Lung (tissue), 17 donors: ENCODE measurements at places on chromosomes 13 and 19. TPM values are rescaled to one million over a fixed set of nuclear protein-coding genes. Genes with fewer than 3 reads are reported as not detected.

DNA sequence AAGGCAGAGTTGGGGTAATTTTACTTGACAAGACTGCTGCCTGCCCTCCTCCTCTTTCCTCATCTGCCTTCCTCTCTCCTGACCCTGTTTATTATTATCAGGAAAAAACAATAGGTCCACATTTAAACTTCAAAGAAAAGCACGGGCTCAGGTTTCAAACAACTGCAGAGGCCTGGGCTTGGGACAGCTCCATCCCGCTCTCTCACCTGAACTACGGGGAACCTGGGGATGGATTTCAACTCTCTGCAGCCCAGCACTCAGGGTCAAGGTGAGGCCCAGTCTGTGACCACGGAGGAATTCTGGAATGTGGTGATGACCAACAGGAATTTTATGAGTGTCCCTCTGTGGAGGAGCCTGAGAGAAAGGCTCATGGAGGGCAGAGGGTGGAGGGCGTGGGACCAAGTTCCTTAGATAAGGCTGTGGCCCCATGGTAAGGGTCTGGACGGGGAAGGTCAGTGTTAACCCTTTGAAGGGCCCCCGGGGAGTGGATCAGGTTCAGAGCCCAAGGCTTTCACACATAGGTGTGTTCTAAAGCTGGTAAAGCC is 220.8 kb upstream of the MAB21L1 start:
- no peak overlapping the region for H3K4me3 ChIP-seq
- no peaks in the 10 kb centered on the region for H3K36me3 ChIP-seq
- no peaks in the 10 kb centered on the region for H3K4me1 ChIP-seq
- no peak overlapping the region for H3K27ac ChIP-seq

GRCh38 chr19:44236384-44236783 is 23.3 kb upstream of the ZNF233 start:
- peaks cover 35% of the 10 kb centered on the region for H3K36me3 ChIP-seq
- H3K27me3 ChIP-seq: no peaks in the 10 kb centered on the region
- H3K4me3 ChIP-seq: no peak overlapping the region
- DNase-seq: no peak
- H3K27ac ChIP-seq: no peak overlapping the region

- H3K4me1 ChIP-seq: peaks cover 13% of the 10 kb centered on the region
- H3K27me3 ChIP-seq: no peaks in the 10 kb centered on the region
- H3K27ac ChIP-seq: peak within 1 kb of the TSS; percentile 94
- DNase-seq: peak; percentile 97
Measured at GRCh38 chr19:55654868-55655647, at the start of gene U2AF2. TSS of gene U2AF2 (plus strand) at chr19:55655035. CDS start at chr19:55655105, 70 bp downstream.

- no peak overlapping the region for H3K4me3 ChIP-seq
- no peaks in the 10 kb centered on the region for H3K4me1 ChIP-seq
- H3K36me3 ChIP-seq: no peaks in the 10 kb centered on the region
- no peaks in the 10 kb centered on the region for H3K27me3 ChIP-seq
Measured at GRCh38 chr13:99133230-99133629, 67.4 kb upstream of the UBAC2 start.

DNA sequence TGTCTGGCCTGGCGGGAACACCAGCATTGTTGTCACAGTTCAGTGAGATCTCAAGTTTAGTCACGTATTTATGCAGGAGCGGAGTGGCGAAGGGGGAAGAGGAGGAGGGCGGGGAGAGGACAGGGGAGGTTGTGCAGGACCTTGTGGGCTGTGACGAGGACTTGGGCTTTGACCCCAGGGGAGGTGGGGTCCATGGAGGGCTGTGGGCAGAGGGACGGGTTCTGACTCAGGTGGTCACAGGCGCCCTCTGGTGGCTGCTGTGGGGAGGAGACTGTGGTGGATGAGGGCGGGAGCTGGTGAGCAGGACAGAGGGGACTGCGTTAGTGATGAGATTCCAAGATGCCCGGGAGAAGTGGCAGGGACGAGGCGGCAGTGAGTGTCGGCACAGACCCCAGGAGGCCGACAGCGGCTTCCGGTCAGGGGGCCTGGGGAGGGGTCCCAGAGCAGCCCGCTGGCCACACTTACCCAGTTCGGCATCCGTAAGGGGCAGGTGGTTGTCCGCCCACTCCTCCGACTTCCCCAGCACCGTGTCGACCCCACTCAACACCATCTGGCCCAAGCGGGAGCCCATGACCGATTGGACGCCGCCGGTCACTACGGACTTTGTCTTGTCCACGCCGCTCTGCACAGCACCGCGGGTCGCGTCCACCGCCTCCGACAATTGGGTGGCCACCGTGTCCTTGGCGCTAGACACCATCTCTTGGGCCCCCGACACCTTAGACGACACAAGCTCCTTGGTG is 15.7 kb downstream of the PLIN3 start:
- H3K4me1 ChIP-seq: no peaks in the 10 kb centered on the region
- DNase-seq: peak; percentile 53
- H3K4me3 ChIP-seq: no peak overlapping the region
- H3K27me3 ChIP-seq: no peaks in the 10 kb centered on the region
- no peak overlapping the region for H3K27ac ChIP-seq
- peaks cover 4% of the 10 kb centered on the region for H3K36me3 ChIP-seq

GRCh38 chr19:39481229-39481545 is 549 bp downstream of the TIMM50 start:
- H3K4me1 ChIP-seq: peaks cover 3% of the 10 kb centered on the region
- no peak for DNase-seq
- no peak overlapping the region for H3K27ac ChIP-seq
- H3K27me3 ChIP-seq: no peaks in the 10 kb centered on the region

GRCh38 chr13:71477735-71478134 is 389.3 kb downstream of the DACH1 start:
- H3K27me3 ChIP-seq: no peaks in the 10 kb centered on the region
- H3K36me3 ChIP-seq: no peaks in the 10 kb centered on the region
- no peak for DNase-seq

- no peak for DNase-seq
- H3K4me3 ChIP-seq: no peak overlapping the region
- H3K27me3 ChIP-seq: no peaks in the 10 kb centered on the region
- H3K27ac ChIP-seq: peak overlapping the region; percentile 88
- H3K4me1 ChIP-seq: no peaks in the 10 kb centered on the region
- no peaks in the 10 kb centered on the region for H3K36me3 ChIP-seq
Measured at GRCh38 chr19:41225238-41226052, 6.4 kb downstream of the AXL start.

DNA sequence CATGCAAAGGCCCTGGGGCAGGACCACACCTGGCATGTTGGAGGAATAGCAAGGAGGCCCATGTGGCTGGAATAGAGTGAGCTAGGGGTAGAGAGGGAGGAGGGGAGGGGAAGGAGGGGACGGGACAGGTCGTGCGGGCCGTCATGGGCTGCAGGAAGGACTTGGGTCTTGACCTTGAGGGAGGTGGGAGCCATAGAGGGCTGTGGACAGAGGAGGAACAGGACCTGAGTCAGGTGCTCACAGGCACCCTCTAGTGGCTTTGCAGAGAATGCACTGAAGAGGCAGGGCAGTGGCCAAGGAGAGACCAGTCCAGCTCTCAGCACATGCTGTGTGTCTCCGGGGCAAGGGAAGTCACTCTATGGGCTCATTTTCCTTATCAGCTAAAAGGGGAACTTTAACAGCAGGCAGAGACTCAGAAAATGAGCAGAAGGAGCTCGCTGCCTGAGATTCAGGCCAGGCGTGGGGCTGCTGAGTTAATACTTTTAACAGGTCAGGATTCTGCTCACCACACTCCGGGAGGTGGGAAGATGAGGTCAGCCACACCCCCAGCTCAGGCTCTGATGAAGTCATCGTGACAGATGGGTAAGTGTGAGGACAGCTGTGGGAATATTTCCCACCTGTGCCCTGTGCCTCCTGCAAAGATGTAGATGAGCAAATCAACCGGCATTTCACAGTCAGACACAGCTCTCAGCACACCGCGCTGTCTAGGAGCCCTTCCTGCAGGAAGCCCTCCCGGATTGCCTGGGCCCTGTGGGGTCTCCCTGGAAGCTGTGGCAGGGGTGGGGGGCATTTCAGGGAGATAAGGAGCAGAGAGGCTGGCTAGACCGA is 6.0 kb upstream of the TNFAIP8L1 start:
- no peaks in the 10 kb centered on the region for H3K36me3 ChIP-seq
- H3K4me1 ChIP-seq: peaks cover 6% of the 10 kb centered on the region
- no peak overlapping the region for H3K27ac ChIP-seq
- peak; percentile 41 for DNase-seq
- no peak overlapping the region for H3K4me3 ChIP-seq

- peaks cover 7% of the 10 kb centered on the region for H3K4me1 ChIP-seq
- H3K27ac ChIP-seq: peak overlapping the region; percentile 66
- H3K27me3 ChIP-seq: no peaks in the 10 kb centered on the region
Measured at GRCh38 chr19:45574526-45574925, 10.1 kb downstream of the OPA3 start.

- H3K27ac ChIP-seq: no peak overlapping the region
- H3K4me1 ChIP-seq: peaks cover 8% of the 10 kb centered on the region
- DNase-seq: no peak
- no peak overlapping the region for H3K4me3 ChIP-seq
- H3K27me3 ChIP-seq: no peaks in the 10 kb centered on the region
Measured at GRCh38 chr19:39377373-39378362, 13.2 kb downstream of the PAF1 start.

DNA sequence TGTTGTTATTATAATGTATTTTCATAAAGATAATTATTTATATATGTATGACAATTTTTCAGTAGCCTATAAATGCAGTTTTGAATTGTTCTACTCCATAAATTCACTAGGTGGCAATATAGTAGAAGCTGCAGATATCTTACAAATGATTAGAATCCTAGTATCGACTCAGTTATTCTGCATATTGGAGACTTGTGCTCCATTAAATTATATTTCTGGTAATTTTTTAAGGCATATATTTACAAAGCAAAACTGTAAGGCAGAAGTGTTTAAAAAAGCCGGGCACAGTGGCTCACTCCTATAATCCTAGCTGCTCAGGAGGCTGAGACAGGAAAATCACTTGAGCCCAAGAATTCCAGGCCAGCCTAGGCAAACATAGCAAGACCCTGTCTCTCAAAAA is 58.7 kb downstream of the DPY19L3 start:
- no peak overlapping the region for H3K4me3 ChIP-seq
- peaks cover 9% of the 10 kb centered on the region for H3K36me3 ChIP-seq
- H3K27ac ChIP-seq: no peak overlapping the region
- H3K4me1 ChIP-seq: no peaks in the 10 kb centered on the region
- no peaks in the 10 kb centered on the region for H3K27me3 ChIP-seq

DNA sequence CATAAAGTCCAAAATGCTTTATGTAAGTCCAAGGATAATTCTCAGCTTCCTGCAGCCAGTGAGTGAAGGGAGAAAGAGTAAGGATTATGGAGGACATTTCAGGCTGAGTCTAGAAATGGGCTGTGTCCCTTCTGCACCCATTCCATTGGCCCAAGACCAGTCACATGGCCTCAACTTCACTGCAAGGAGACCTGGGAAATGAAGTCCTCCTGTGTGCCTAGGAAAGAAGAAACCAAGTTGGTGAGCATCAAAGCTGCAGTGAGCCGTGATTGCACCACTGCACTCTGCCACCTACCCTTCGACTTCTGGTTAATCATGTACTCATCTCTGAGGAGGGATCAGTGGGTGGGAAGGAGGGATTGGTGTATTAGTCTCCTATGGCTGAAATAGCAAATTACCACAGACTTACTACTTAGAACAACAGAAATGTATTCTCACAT is 3.6 kb upstream of the CD37 start:
- H3K4me1 ChIP-seq: no peaks in the 10 kb centered on the region
- no peaks in the 10 kb centered on the region for H3K27me3 ChIP-seq
- peaks cover 7% of the 10 kb centered on the region for H3K36me3 ChIP-seq

DNA sequence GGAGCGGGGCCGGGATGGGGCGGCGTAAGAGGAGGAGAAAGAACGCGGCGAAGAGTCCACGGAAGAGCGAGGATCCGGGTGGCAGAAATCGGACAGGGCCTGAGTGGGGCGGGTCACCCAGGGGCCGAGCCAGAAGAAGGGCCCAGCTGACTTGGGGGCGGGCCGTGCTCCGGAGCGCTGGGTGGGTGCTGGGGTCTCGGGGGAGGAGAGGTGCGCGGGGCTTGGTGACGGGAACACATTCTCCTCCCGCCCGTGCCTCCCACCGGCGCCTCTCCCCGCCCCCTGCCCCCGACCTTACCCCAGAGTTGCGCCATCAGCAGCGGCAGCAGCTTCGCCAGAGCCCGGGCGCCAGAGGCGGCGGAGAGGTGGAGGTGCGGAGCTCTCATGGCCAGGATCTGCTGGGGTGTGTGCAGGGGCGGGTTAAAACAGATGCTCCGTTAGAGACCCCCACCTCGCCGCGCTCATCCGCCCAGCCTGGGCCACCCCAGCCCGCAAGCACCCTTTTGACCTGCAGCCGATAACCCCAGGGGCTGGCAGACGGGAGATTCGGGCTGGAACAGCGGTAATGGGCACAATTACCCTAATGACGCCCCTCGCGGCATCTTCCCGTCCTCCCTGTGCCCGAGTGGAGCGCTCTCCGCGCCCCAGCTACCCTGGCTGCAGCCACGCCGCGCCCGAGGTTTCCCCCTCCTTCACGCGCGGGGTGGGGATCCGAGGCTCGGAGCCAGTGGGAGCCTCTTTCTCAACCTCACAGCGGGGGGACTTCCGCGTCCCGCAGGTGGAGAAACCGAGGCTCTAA is 565 bp downstream of the KLK10 start:
- DNase-seq: peak; percentile 44
- no peak overlapping the region for H3K27ac ChIP-seq
- no peaks in the 10 kb centered on the region for H3K36me3 ChIP-seq
- H3K27me3 ChIP-seq: peaks cover 36% of the 10 kb centered on the region

GRCh38 chr13:39259371-39260140 is 221.3 kb downstream of the NHLRC3 start:
- no peak overlapping the region for H3K4me3 ChIP-seq
- H3K27me3 ChIP-seq: no peaks in the 10 kb centered on the region
- no peaks in the 10 kb centered on the region for H3K36me3 ChIP-seq
- peak; percentile 71 for DNase-seq

The LRG1 gene
- 14.4 TPM for total RNA-seq

The ZNF730 gene
- total RNA-seq: 0.74 TPM

The SPIB gene
- 0.31 TPM for total RNA-seq
